Activated CD8-positive, alpha-beta memory T cell treated with anti-CD3 and anti-CD28 coated beads for 1 hour (primary cell): ENCODE measurements at places on chromosomes 2 and 18.
A peak's percentile ranks its signal among the peaks of the same experiment; 100 is the strongest.

GRCh38 chr2:60551240-60552077 is 2.0 kb downstream of the BCL11A start:
- DNase-seq, result no peak

GRCh38 chr2:3952866-3953516 is 249.6 kb downstream of the DCDC2C start:
- no peak for DNase-seq

DNA sequence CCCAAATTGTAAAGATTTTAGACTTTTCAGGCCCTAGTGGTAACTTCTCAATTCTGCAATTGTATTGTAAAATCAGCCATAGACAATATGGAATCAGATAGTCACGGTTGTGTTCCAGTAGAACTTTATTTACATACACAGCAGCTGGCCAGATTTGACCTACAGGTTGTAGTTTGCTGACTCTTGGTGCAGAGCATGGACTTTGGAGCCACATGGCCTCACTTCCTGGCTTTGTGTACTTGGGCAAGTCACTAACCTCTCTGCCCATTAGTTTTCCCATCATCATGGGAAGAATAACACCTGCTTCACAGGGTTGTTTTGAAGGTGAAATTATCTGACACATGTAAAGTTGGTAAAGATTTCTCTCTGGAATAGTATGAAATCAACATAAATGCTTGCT is 147.6 kb downstream of the TMEM200C start:
- no peak for DNase-seq

DNA sequence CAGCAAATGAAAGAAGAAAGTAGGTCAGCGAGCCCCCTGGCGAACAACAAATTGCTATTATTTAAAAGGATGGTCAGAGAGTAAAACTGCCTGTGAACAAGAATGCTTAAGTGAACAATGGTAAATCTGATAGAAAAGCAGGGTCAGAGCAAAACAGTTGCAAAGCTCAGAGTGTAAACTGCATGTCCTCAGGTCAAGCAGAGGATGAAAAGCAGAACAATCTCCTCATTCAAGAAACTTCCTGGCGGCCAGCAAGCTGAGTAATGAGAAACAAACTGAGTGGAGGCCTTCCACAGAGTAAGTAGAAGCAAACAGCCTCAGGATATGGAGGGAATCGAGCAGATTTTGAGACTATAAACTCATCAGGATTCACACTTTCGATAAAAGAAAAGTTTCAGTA is 117.9 kb downstream of the PPP1R1C start:
- DNase-seq, result no peak

- DNase-seq, result peak; percentile 9
Observed at GRCh38 chr2:203869223-203870042, 1.9 kb downstream of the CTLA4 start.
